AG04449 (cell line): ENCODE measurements at places on chromosomes 2 and 18.

DNA sequence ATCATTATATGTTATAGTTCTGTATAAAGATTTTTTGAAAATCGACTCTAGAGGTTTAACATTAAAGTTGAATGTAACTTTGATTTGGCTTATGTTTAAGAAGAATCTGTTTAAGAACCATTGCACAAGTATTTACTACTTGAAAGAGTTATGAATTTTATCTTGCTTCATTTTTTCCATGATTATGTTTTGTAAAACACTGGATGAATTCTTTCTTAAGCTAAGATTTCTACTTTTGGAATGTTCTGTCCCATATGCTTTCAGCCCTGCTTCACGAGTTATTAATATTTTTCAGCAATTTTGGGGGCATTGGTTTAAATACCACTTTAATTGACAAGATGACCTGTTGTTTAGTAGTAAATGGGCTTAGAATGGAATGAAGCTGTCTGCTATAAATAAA is 56.7 kb upstream of the STON1 start:
- DNase-seq, result no peak

- no peak for DNase-seq
Measured at GRCh38 chr18:41659438-41660130, 295.4 kb upstream of the PIK3C3 start.

- DNase-seq, result no peak
Measured at GRCh38 chr2:184452907-184453306, 145.4 kb upstream of the ZNF804A start.

DNA sequence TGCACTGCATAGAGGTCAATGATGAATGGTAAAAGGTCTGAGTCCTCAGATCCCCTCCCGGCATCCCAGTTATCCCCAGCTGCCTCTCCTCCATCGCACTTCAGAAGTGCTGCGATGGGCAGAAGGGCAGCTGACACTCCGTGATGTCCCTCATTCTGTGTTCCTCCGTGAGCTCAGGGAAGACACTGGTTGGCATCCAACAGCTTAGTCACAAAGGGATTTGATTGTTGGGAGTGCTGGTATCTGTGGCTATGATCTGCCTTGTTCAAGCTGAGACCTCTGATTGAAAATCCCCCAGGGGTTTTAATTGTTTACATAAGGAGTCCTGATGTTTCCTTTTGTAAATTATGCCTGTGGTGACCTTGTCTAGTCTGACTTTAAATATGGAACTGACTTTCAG is 19.0 kb upstream of the SAG start:
- no peak for DNase-seq

DNA sequence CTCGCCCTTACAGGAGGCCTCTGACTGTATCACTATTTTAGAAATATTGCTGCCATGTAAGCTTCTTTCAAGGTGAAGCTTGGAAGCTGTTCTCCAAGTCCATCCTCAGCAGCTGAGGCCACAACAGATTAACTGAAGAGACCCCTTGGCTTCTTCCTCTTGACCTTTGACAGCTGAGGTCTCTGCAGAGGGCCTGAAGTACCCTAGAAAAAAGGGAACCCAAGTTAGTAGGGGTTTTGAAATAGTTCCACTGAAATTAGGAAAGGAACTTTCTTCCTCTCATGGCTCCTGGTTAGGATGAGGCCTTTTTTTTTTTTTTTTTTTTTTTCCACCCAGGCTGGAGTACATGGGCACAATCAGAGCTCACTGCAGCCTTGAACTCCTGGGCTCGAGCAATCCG is 15.5 kb upstream of the IHH start:
- no peak for DNase-seq

- DNase-seq, result no peak
Measured at GRCh38 chr2:240227538-240228428, 87.3 kb upstream of the OTOS start.

DNA sequence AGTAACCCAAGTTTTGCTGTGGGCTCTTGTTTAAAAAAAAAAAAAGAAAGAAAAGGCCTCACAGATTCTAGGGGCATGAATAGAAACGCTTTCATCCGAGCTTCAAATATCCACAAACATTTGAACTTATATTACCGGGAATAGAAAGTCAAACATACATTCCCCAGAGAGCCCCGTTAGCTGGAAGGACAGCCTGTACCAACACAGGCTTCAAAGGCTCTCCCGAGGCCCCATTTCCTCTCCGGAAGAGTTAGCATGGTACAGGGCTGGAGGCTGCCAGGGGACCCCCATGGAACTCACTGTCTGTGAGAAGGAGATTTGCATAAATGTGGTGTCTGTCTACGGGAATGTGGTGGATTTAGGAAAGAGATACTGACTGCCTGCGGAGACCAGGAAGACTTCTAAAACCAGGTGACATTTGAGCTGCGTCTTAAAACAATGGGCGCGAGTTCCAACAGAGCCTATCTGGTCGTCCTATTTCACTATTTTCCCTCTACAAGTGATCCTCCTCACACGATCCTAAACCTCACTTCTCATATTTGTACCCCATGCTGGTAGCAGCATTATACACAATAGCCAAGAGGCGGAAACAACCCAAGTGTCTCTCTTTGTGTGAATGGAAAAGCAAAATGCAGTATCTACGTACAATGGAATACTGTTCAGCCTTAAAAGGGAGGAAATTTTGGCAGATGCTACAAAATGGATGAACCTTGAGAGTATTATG is 820 bp upstream of the MATN3 start:
- no peak for DNase-seq

DNA sequence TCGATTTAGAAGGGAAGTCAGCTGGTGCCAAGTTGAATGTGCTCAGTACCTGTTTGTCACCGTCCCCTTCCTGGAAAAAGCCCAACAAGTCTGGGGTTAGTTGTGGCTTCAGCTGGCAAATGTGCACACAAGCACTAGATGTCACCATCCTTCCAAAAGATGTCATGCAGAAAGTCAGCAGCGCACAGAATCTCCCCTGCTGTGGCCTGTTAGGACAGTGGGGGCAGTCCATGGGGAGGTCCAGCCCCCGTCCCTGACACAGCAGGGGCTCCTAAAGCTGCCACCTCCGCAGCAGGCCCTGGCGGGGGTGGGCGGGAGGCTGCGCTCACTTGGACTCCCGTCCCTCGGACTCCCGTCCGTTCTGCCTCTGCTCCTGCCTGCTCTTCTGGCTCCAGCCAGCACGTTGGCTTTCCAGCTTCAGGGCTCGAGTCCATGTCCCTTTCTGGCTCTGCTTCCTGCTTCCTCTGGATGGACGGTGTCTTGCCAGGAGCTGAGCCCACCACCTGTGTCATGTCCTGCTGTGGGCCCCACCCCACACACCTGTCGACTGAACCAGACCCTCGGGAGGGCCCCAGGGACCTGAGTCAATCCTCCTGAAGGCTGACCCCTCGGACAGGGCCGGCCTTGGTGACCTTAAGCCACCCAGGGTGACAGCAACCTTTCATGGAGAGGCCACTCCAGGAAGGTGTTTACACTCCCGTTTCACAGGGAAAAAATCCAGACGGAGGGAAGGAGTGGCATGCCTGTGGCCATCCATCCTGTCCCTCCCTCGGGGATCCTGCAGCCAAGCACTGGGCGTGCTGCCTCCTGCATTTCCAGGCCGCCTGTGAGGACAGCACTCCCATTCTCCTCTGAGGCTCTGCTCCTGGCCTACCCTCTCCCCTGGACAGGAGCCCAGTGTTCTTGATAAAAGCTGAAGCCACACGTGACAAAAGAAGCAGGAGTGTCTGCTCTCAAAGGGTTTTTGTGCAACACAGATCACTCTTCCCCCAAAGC is 8.5 kb downstream of the RAB17 start:
- DNase-seq, result peak; percentile 7

GRCh38 chr2:58019229-58019628 is 27.4 kb upstream of the VRK2 start:
- no peak for DNase-seq

- DNase-seq, result peak; percentile 37
Measured at GRCh38 chr2:231250146-231250545, 51.7 kb downstream of the ARMC9 start.

- DNase-seq, result no peak
Measured at GRCh38 chr2:64989982-64990614, 899 bp downstream of the SLC1A4 start.

DNA sequence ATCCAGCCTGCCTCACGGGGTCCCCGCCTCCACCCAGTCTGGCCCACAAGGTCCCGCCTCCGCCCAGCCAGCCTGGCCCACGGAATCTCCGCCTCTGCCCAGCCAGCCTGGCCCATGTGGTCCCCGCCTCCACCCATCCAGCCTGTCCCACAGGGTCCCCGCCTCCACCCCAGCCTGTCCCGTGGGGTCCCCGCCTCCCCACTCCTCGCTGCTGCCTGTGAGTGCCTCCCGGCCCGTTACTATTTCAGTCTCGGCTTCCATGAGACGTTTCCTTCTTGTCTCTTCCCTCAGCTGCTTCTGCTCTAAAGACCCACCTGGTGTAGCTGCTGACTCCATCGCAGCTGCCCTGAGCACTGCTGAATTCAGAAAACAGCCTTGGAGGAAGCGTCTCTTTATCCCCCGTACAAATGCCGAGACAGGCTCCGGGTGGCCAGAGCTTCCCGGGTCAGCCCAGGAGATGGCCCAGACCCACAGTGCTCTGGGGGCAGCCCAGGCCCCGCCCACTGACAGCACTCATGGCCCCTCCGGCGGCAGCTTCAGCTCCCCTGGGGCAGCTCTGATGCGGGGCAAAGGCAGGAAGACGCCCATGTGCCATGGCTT is 69.8 kb downstream of the NFATC1 start:
- DNase-seq, result no peak

DNA sequence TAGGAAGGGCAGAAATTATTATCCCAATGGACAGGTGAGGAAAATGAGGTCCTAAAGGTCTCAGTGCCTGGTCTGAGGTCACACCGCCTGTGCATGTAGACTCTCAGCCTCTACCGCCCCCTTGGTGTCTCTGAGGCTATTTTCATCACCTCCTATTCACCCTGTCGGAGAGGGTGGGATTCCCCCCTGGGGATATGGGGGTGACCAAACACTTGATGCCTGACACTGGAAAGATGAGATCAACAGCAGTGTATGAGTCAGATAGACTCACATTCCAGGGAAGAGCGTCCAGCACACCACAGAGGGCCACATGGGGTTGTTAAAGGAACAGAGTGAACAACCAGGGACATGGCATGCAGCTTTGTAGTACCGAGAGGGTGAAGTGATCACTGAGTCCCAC is 199.7 kb downstream of the SMAD2 start:
- no peak for DNase-seq

GRCh38 chr18:22613058-22613690 is 195.5 kb upstream of the CTAGE1 start:
- DNase-seq, result no peak

GRCh38 chr2:205535001-205535400 is 147.3 kb upstream of the NRP2 start:
- DNase-seq, result no peak

GRCh38 chr2:170530803-170531564 is 184.2 kb upstream of the SP5 start:
- DNase-seq, result no peak

DNA sequence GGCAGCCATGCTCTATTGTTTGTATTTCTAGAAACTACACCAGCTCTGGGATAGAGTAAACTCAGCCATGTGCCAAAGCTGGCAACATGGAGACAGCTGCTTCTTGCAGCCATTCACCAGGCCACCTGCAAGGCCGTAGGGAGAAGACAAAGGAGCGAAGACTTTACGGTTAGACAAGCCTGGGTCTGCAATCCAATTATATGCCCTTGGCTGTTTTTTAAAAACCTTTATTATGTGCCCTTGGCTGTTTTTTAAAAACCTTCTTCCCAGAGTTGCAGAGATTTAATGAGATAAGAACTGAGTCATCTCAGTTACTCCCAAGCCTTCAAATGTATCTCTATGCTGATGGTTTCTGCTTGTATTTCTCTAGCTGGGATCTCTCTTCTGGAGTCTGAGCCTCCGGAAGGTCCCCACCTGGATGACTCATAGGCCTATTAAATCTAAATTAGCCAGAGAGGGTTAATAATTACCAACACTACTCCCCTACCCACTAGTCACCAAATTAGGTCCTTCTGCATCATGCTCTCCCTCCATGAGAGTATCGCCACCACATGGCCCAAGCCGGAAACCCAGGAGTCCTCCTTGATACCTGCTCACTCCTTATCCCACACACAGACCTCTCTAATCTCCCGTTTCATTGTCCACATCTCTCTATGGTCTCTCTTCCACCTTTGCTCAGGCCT is 17.5 kb upstream of the DPP4 start:
- DNase-seq, result no peak

DNA sequence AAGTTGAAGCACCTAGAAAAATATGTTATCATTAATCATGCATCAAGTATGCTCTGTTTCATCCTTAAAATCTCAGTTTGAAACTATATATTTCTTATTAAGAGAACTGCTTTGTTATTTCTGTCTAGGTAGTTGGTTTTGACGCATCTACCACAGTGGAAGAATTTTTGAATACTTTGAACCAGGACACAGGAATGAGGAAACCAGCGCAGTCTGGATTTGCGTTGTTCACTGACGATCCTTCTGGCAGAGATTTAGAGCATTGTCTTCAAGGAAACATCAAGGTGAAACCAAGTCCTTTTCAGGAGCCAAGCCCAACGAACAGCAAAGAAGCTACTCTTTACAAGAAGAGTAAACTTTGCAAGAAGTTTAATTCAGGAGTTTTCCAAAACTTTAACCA is 30.1 kb upstream of the DYNC2LI1 start:
- no peak for DNase-seq

- no peak for DNase-seq
Measured at GRCh38 chr2:164203131-164203530, 418.2 kb downstream of the GRB14 start.

- peak; percentile 12 for DNase-seq
Measured at GRCh38 chr2:190781604-190782198, 98.9 kb upstream of the GLS start.

- DNase-seq, result no peak
Measured at GRCh38 chr2:235513984-235514626, 20.3 kb downstream of the AGAP1 start.

- DNase-seq, result no peak
Measured at GRCh38 chr2:120520929-120521912, 175.3 kb downstream of the INHBB start.

GRCh38 chr18:9329471-9329870 is 5.1 kb upstream of the TWSG1 start:
- DNase-seq, result no peak

DNA sequence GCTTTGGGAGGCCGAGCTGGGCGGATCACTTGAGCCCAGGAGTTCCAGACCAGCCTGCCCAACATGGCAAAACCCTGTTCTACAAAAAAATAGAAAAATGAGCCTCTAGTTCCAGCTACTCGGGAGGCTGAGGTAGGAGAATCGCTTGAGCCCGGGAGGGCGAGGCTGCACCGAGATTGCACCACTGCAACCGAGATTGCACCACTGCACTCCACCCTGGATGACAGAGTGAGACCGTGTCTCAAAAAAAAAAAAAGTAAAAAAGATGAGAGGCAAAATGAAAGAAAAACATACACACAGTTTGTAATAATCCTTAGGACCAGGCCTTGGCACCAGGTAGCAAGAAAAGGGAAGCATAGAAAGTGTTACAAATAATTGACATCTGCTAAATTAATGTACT is 22.0 kb downstream of the RBM43 start:
- no peak for DNase-seq

DNA sequence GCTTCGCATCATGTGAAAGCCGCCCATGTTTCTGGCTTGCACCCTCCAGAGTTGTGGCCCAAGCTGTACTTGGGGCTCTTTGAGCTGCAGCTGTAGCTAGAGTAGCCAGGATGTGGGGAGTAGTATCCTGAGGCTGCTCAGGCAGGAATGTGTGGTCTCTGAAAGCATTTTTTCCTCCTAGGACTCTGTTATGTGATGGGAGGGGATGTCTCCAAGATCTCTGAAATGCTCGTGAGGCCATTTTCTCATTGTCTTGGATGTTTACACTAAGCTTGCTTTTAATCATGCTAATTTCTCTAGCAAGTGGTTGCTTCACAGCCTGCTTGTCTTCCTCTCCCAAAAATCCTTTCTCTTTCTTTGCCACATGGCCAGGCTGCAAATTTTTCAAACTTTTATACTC is 687.6 kb downstream of the DCDC2C start:
- no peak for DNase-seq

- no peak for DNase-seq
Measured at GRCh38 chr2:119190321-119191111, 32.0 kb upstream of the C1QL2 start.
